Activated CD8-positive, alpha-beta T cell treated with anti-CD3 and anti-CD28 coated beads, Interleukin-2, amount 10 ng/mL, durations not matched to agents 7 days and 5 days (primary cell): ENCODE measurements at places on chromosomes 1 and 21.

DNA sequence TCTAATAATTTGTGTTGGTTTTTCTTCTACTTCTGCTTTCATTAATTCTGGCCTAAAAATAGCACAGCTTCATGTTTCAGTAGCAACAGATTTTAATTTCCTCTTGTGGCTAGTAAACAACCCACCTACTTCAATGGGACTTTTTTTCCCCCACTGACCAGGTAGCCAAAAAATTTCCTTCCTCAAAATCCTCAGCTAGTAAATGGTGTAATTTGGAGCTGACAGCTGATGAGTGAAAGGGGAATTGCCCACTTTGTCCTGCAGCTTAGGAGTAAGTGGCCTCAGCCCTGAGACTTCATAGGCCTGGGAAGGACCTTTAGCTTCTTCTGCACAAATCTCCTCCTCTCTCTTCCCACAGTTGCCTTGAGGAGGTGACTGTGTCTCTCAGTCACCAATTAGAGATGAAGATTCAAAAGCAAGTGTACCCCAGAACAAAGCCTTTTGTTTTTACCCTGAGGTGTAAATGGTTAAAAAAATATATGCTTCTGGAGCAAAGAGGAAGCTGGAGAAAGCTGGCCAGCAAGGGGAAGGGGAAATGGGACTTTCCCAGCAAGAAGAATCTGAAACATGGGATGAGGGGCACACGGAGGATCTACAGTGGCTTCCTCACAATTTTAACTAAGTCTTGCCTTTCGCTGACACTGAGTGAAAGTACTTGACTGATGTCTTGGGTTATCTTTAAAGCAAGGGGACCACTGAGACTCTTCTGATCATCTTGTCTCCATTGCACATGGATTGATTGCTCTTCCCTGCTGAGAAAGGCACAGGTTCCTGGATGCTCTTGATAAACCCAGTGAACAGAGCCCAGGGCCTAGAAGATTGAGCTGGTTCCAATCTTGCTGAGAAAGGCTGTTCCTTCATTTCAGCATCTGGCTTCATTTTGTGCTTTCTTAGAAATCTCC is 35.8 kb upstream of the VCAM1 start:
- no peak overlapping the region for H3K27ac ChIP-seq
- no peak for DNase-seq
- no peaks in the 10 kb centered on the region for H3K4me1 ChIP-seq
- no peaks in the 10 kb centered on the region for H3K36me3 ChIP-seq

DNA sequence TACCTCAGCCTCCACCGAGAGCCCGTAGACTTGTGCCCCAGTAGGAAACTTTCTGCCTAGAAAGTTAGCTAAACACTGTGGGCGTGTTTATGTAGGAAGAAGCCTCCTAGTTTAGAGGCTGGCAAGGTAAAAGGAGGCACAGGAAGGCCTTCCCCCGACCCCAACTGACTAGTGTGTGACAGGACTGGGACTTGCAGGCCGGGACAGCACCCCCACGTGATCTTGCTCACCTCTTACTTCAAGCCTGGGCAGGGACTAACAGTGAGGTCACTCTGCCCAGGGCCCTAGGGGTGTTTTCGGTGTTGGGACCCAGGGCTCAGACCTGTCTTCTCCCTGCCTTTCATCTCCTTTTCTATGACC is 392 bp upstream of the TAGLN2 start:
- H3K4me1 ChIP-seq: peaks cover 38% of the 10 kb centered on the region
- H3K4me3 ChIP-seq: peak overlapping the region; percentile 90
- peaks cover 34% of the 10 kb centered on the region for H3K36me3 ChIP-seq
- H3K27me3 ChIP-seq: no peaks in the 10 kb centered on the region
- DNase-seq: no peak

- peaks cover 12% of the 10 kb centered on the region for H3K4me1 ChIP-seq
- H3K27ac ChIP-seq: no peak overlapping the region
- H3K36me3 ChIP-seq: no peaks in the 10 kb centered on the region
- DNase-seq: peak; percentile 59
- no peaks in the 10 kb centered on the region for H3K27me3 ChIP-seq
Observed at GRCh38 chr1:183227422-183228346, 41.6 kb downstream of the LAMC2 start.

DNA sequence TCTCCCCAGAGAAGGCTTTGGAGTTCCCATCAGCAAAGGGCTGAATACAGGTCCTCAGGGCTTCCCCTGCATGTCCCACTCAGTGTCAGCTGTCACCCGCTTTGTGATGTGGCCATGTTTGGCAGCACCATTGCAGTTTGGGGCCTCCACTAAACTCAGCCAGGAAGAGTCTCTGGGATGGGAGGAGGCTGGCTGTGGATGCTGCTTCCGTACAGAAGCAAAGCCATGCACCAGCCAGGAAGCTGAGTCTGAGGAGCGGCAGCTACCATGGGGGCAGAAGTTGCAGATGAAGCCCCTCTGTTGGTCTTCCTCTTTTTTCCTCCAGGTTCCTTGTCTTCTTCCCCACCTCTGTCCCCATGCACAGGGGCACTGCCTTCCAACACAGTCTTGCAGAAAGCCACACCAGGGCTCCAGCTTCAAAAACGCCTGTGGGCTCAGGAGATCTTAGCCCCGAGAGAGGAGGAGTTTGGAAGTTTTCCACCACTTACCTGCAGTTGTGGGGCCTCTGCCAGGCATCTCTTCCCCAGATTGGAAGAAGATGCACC is 416.8 kb downstream of the NPHP4 start:
- H3K36me3 ChIP-seq: no peaks in the 10 kb centered on the region
- H3K27ac ChIP-seq: no peak overlapping the region
- no peaks in the 10 kb centered on the region for H3K27me3 ChIP-seq
- peaks cover 6% of the 10 kb centered on the region for H3K4me1 ChIP-seq

- H3K4me3 ChIP-seq: no peak overlapping the region
- peaks cover 8% of the 10 kb centered on the region for H3K27me3 ChIP-seq
- no peaks in the 10 kb centered on the region for H3K36me3 ChIP-seq
Observed at GRCh38 chr1:230381585-230381984, 44.5 kb downstream of the PGBD5 start.

DNA sequence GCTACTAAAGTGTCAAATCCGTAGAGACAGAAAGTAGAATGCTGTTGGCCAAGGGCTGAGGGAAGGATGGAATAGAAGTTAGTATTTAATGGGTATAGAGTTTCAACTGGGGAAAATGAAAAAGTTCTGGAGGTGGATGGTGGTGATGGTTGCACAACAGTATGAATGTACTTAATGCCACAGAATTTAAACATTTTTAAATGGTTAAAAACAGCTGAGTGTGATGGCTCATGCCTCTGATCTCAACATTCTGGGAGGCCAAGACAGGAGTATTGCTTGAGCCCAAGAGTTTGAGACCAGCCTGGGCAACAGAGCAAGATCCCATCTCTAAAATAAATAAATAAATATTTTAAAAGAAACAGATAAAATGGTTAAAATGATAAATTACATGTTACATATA is 44.5 kb downstream of the PIK3R3 start:
- H3K4me1 ChIP-seq: no peaks in the 10 kb centered on the region
- H3K4me3 ChIP-seq: no peak overlapping the region
- H3K36me3 ChIP-seq: no peaks in the 10 kb centered on the region
- no peak for DNase-seq
- peaks cover 2% of the 10 kb centered on the region for H3K27me3 ChIP-seq

DNA sequence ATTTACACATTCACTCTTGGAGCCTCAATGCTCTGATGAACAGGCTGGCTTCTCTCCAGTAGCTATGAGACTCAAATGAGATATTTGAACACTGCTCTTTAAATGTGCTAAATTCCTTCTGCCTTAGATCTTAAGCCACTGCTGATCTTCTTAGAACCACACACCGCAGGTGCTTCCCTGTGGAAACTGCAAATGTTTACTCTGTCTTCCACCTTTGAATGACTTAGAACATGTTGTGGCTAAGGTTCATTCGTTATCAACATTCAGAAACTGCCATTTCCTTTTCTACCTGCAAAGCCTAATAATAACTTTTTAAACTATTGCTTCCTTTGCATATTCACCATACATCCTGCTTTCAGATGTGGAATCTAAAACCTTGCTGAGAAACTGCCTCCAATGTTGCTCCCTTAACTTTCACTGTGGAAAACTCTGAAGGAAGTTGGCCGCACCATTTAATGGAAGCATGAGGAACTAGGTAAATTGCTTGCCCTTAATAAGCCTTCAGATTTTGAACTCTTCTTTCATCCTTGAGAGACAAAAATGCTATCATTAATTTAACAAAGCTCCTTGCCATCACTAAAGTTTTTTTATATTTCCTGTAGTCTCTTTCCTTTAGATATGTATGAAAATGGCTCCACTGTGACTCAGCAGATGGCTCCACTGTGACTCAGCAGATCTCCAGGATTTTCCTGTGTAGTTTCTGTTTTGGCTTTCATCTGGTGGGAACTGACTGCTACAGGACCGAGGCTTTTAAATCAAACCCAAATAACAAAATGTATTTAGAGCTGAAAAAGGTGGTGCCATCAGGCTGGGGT is 143.8 kb downstream of the TNFSF18 start:
- H3K27me3 ChIP-seq: peaks cover 2% of the 10 kb centered on the region
- peaks cover 17% of the 10 kb centered on the region for H3K36me3 ChIP-seq
- DNase-seq: peak; percentile 38
- H3K27ac ChIP-seq: peak overlapping the region; percentile 84
- H3K4me3 ChIP-seq: peak overlapping the region; percentile 26
- peaks cover 33% of the 10 kb centered on the region for H3K4me1 ChIP-seq
